ENCODE measurements at places on chromosomes 1 and 21. TPM values are rescaled to one million over a fixed set of nuclear protein-coding genes. Genes with fewer than 3 reads are reported as not detected.

- DNase-seq: no peak
- H3K4me3 ChIP-seq: no peak overlapping the region
- H3K27ac ChIP-seq: peak overlapping the region; percentile 57
- H3K27me3 ChIP-seq: no peaks in the 10 kb centered on the region
- H3K36me3 ChIP-seq: no peaks in the 10 kb centered on the region
- peaks cover 23% of the 10 kb centered on the region for H3K4me1 ChIP-seq
These were observed 54.7 kb downstream of the RIPK4 start for GRCh38 chr21:41712201-41712600.

- no peak overlapping the region for H3K4me3 ChIP-seq
- H3K27ac ChIP-seq: no peak overlapping the region
- no peaks in the 10 kb centered on the region for H3K36me3 ChIP-seq
- no peaks in the 10 kb centered on the region for H3K4me1 ChIP-seq
- no peaks in the 10 kb centered on the region for H3K27me3 ChIP-seq
- DNase-seq: no peak
These were observed 135.4 kb upstream of the TNR start for GRCh38 chr1:175878775-175879174.

DNA sequence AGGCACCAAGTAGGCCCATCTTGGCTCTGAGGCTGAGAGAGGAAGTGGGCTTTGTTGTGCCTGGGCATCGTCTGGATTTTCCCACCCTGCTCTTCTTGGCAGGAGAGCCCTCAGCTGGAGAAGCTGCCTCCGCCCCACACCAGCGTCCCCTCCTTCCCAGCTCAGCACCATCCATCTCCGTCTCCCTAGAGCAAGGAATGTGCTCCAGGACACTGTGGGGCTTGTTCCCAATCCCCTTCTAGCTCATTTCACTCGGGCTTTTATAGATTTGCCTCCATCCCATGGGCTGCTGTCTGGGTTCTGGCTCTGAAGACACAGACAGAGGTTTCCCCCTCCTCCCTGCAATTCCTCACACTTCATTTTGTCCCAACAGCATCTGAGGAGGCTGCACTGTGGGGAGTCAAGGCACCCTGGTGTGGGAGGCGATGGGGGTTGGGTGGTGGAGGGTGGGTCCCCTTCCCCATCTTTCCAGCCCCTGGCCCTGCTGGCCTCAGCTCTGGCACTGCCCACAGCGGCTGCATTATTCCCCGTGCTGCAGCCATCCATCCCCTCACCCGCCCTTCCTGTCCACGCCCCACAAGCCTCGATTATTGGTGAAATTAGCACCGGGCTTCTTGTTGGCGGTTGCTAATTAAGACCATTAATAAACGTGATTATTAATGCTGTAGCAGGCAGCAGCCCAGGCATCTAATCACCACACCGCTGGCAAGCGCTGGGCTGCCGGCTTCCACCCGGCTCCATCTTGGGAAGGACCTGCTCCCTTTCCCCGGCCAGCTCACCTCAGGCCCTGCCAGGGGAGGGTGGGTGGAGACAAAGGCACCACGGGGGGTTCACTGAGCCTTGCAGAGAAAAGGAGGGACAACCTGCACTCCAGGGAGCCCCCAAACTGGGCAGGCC is 21.7 kb downstream of the RHBG start:
- no peak overlapping the region for H3K4me3 ChIP-seq
- DNase-seq: no peak
- no peaks in the 10 kb centered on the region for H3K36me3 ChIP-seq
- H3K4me1 ChIP-seq: no peaks in the 10 kb centered on the region

GRCh38 chr1:116569381-116569670 is 1.5 kb downstream of the CD58 start:
- no peak overlapping the region for H3K27ac ChIP-seq
- no peaks in the 10 kb centered on the region for H3K27me3 ChIP-seq
- H3K4me3 ChIP-seq: no peak overlapping the region
- no peaks in the 10 kb centered on the region for H3K4me1 ChIP-seq
- DNase-seq: no peak

- peak; percentile 33 for DNase-seq
- H3K36me3 ChIP-seq: no peaks in the 10 kb centered on the region
- peaks cover 5% of the 10 kb centered on the region for H3K4me1 ChIP-seq
These were observed 3.3 kb upstream of the UTP11 start for GRCh38 chr1:38009088-38009840.

DNA sequence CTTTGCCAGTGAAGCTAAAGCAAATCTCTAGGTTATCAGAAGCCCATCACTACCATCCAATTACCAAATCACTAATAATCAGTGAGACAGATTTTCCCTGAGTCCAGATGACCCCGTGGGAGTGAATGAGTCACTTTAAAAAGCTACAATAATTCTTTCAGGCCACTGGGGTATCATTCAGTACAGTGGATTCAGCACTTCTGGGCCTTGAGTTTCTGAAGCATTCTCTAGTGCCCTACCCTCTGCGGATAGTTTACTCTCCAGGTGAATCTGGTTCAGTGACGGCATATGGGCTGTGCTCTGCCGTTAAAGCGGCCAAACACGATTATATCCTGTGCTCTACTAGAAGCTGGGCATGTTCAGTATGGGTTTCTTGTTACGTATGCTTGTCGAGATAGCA is 26.1 kb downstream of the NR5A2 start:
- H3K36me3 ChIP-seq: no peaks in the 10 kb centered on the region
- H3K27ac ChIP-seq: no peak overlapping the region

- no peak overlapping the region for H3K4me3 ChIP-seq
- no peak for DNase-seq
- no peak overlapping the region for H3K27ac ChIP-seq
These were observed 29.2 kb downstream of the ST7L start for GRCh38 chr1:112589766-112590165.

GRCh38 chr1:1240822-1241587 is 5.5 kb downstream of the C1QTNF12 start:
- H3K4me3 ChIP-seq: no peak overlapping the region
- no peak overlapping the region for H3K27ac ChIP-seq
- H3K36me3 ChIP-seq: no peaks in the 10 kb centered on the region
- H3K4me1 ChIP-seq: no peaks in the 10 kb centered on the region
- DNase-seq: no peak

- no peak overlapping the region for H3K27ac ChIP-seq
- DNase-seq: no peak
- H3K4me1 ChIP-seq: no peaks in the 10 kb centered on the region
- no peak overlapping the region for H3K4me3 ChIP-seq
These were observed 6.2 kb upstream of the CENPS start for GRCh38 chr1:10424034-10424433.

DNA sequence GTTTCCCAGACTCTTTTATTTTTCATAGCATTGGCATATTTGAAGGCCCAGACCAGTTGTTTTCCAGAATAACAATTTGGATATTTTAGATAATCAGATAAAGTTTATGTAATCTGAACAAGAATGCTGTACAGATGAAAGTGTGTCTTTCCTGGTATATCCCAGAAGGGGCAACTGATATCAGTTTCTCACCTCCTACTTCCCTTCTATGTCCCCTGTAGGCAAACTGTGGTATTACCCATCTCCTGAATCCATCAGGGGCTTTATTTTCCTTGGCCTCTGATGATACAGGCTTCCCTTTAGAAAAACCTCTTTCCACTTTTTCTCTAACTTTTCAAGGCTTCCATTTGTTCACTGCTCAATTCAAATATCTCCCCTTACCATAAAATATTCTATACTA is 87.5 kb upstream of the RGS1 start:
- H3K27ac ChIP-seq: no peak overlapping the region
- no peak for DNase-seq
- no peaks in the 10 kb centered on the region for H3K27me3 ChIP-seq
- no peaks in the 10 kb centered on the region for H3K36me3 ChIP-seq
- H3K4me3 ChIP-seq: no peak overlapping the region

ZNF496 gene
- 24.4 TPM for total RNA-seq

NBPF10 gene
- 1.3 TPM for total RNA-seq

All from pancreas (tissue), 10 donors.